ENCODE measurements at places on chromosomes 7 and 10.

DNA sequence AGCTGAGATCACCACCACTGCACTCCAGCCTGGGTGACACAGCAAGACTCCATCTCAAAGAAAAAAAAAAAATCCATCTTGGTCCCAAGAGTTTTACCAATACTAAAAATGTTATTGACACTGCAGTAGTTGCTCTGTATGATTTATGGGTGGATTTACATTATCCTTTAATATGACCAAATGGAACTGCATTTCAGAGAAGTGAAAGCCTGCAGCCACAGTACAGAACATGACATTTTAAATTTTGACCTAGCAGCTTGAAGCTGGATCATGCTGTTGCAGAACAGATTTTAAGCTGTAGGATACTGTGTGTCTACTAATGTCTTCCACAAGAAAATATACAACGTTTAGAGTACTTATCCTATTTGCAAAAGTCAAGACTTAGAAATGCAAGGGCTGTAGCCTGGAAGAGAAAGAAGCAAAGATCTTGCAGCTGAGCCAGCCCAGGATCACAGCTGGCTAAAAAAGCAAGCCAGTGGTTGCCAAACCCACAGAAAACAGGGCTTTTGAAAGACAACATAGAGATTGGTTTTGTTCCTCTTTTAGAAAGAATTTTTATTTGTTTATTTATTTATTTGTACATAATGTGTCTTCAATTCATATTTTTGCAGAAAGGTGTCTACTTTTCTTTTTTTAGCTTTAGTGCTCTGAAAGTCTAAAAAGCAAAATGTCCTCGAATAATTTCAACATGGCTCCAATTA is 55.2 kb upstream of the WNT16 start:
- no peak for DNase-seq

DNA sequence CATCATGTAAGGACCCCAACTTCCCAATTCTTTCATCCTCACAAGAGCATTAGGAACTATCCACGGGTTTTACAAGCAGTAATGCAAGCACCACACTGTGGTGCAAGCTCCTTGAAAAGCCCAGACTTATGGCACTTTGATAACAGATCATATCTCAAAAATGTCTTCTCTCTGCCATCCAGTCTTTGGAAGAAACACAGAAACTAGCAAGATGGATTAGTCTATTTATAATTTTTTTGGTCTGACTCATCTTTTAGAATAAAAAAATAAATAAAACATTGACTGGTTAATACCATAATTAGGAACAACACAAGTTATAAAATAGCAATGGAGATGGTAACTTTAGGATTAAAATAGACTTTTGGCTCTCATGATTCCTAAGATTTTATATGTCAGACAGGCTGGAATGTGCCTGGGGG is 49.0 kb upstream of the CALD1 start:
- DNase-seq = no peak

DNA sequence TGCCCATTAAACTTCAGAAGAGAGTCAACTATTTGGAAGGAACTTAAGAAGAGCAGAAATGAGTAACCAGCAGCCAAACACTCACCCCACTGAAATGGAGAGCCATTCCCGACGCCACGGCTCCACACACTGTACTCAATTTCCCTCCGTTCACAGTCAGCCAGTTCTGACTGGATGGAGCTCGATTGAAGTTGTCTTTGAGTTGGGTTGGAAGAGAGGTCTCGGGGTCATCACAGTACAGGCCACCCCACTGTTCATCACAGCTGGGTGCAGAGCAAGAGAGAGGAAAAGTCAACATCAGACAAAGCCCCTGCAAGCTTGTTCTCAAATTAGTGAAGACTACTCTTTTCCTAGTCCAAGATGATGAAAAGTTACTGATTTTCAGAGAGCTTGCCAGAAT is 75.9 kb upstream of the SLC26A5 start:
- DNase-seq = no peak

GRCh38 chr10:125172694-125173093 is 12.3 kb upstream of the CTBP2 start:
- DNase-seq = no peak

GRCh38 chr7:102320181-102320580 is 33.5 kb downstream of the SH2B2 start:
- DNase-seq = no peak
